Posterior cingulate gyrus (tissue), 11 donors: ENCODE measurements at places on chromosomes 16 and 17.
A peak's percentile ranks its signal among the peaks of the same experiment; 100 is the strongest.

DNA sequence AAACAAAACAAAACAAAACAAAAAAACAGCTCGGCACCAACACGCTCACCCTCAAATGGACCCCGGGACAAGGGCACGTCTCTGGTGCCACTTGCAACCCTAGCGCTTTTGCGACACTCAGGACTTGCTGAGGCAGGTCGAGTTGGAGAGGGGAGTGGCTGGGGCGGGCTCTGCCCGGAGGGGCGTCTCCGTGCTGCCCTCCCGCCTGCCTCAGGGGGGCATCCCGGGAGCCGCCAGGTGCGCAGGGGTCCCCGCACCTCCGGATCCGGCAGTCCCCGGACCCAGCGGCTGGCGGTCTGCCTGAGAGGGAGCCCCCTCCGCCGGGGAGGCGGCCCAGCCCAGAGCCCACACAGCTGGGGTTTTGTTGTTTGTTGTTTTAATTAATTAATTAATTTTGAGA lies at the start of gene SLC52A1:
TSS of gene SLC52A1 (minus strand) at position 112 of the 400 bp plus-strand sequence. CDS start 820 bp downstream, outside the sequence.
- no peak for DNase-seq

GRCh38 chr17:79792984-79793923 lies 3.6 kb downstream of the CBX8 start:
- no peak for DNase-seq

GRCh38 chr16:2472885-2473445 lies 1.9 kb downstream of the NTN3 start:
- DNase-seq = no peak

- DNase-seq = no peak
These were observed 5.9 kb upstream of the AATK start for GRCh38 chr17:81171941-81172340.

- DNase-seq = no peak
These were observed 4.6 kb upstream of the CD7 start for GRCh38 chr17:82321947-82322466.

DNA sequence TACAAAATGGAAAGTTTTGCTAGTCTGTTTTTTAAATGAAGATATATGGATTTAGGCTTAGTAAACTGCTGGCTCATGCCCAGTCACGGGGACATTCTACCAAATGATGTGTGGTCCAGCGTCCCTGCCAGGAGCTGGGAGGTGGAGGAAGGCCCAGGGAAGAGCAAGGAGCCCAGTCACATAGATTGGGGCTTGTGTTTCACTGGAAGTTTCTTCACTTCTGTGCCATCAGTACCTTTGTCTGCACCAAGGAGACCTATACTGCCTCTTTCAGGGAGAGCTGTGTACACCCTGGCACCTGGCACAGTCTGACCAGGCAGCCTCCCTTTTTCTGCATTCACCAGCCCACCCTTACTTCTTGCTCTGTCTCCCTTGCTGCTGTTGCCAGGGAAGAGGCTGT lies 32.6 kb upstream of the ERN1 start:
- DNase-seq = no peak

DNA sequence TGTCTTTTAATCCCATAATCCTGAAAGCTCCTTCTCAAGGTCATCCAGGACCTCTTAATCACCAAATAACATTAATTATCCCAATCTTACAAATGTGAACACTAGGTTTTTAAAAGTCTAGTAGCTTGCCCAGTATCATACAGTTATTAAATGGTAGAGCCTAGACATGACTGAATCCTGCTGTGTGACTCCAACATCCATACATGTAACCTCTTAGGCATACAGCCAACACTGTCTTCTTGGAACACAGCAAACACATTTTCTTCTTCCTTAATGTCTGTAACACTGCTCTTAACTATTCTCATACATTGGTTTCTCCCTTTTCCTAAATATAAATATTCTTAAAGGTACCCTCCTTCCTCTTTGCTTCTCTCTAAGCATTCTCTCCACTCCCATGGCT lies 13.7 kb downstream of the BRIP1 start:
- no peak for DNase-seq

DNA sequence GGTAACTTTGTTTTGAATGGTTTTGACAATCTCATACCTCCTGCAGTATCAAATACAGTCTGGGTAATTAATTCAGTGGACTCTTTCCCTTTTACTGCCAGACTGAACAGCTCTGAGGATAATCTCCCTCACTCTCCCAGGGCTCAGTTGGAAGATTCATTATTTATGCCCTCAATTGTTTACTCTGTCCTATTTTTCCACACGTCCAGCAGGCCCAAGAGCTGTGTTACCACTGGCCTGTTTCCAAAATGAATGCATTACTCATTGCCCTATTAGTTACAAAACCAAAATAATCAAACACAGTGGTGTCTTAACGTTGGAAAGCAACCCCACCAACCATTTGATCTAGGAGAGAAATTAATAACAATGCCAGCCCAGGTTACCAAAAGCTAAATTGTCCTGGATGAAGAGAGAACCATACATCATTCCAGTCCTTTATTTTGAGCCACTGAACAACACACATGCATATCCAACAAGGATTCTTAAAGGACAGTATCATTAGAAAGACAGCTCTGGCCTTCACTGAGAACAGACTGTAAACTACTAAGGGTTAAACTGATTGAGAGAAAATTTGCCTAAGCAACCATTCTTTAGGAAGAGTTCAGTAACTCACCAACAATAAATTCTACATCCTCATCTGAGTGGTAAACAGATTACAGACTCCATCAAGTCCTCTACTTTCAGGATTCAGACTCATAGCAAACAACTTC lies 34.5 kb downstream of the FAM222B start:
- DNase-seq = no peak

- DNase-seq = no peak
These were observed 11.5 kb downstream of the TRIM25 start for GRCh38 chr17:56902348-56902747.

DNA sequence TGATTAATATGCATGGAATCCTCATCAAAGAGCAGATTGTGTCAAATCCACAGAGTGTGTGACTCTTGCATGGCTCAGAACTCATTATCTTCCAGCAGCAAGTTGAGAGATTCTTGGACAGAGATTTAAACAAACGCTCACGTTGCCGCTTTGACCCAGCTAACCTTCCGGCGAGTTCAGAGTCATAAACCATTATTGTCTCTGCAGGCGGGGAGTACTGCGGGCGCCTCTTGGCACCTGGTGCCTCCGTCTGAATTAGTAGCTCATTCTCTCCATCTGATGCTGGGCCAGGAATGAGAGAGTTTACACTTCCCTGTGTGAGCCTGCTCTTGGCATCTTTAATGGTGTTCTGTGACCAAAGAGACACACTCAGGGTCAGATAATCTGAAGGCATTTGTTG lies 138.6 kb upstream of the WSCD1 start:
- no peak for DNase-seq

DNA sequence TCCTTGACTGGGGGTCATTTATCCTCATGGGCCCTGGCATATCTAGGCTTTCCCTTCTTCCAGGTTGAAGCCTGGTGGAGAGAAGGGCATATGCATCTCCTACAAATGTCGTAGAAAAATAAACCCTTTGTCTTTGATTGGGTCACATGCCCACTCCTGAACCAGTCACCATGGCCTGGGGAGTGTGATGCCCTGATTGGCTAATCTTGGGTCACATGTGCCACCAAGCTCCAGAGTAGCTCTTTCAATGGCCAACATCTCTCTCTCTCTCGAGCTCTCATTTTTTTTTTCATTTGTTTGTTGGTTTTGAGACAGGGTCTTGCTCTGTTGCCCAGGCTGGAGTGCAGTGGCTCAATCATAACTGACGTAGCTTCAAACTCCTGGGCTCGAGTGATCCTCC lies 5.6 kb upstream of the XPO6 start:
- no peak for DNase-seq

GRCh38 chr17:77885678-77886386 lies 72.7 kb upstream of the TNRC6C start:
- DNase-seq = peak; percentile 37

- DNase-seq = no peak
These were observed 623.7 kb downstream of the CDH8 start for GRCh38 chr16:61412562-61412961.

GRCh38 chr16:70694868-70695218 lies 9.0 kb upstream of the MTSS2 start:
- DNase-seq = no peak

- no peak for DNase-seq
These were observed 280.2 kb downstream of the SEC14L1 start for GRCh38 chr17:77420804-77421629.

DNA sequence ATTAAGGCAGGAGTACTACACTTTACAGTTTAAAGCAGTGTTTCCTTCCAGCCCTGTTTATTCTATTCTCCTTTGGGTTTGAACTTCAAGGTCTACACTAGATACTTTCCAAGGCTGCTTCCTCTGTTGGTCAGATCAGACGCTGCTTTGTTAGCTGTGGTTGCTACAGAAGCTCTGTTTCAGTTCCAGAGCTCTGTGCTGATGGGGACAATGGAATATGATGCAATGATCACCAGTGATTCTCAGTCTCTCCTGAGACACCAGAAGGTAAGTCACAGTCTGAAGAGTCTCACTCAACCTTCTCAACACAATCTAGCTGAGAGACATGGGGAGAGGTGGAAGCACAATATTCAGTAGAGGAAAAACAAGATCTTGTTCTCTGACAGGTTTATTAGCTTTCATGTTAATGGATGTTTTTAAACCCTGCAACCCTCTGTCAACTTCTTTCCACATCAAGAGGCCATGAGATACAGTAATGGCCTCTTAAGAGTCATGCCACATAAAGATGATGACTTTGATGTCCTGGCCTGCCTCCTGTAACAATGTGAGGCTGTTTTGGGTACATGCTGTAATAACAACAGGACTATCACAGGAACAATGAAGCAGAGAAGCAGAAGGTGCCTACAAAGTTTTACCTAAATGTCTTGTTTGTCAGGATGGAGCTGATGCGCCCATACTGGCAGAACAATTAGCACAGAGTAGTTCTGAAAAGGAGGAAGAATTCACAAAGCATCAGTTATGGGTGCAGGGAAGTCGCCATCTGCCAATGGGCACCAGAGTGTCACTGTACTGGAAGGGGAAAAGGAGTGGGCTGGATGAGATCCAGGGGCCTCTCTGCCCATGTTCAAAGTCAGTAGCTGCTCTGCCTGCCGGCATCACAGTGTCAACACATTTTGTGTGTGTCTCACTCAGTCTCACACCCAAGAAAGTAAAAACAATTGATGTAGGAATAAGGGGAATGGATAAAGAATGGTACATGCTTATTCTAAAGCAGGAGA lies 33.4 kb downstream of the PSME3IP1 start:
- DNase-seq = peak; percentile 54

DNA sequence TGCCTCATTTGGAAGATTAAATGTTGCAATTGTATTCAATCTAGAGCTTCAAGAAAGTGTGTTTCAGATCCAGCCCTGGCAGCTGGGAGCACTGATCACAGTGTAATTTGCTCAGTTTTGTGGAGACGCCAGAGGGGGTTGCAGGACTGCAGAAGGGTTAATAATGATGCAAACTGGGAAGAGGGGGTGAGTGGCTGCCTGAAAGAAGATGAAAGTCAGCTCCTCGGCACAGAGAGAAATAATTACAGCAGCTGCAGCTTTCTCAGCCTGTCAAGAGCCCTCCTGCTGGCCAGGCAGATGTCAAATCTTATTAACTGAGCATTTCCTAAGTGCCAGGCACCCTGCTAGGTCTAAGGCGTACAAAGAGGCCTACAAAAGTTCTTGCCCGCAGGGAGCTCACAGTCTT lies 97.7 kb downstream of the ZNF18 start:
- no peak for DNase-seq

DNA sequence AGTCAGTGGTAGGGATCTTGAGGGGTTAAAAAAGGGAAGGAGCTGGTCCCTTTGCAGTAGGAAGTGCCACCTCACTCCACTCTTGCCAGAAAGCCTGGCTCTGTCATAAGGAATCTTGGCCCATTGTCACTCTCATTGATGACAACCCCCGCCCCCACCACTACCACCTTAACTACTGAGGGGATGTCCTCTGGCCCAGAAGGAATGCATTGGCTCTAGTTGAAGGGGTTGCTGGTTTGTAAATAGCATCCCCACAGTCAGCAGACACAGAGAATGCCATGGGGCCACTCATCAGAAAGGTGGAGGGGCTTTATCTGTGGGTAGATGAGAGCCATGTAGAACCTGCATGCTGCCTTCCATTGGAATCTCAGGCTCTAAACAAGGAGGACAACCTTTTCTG lies 316.2 kb downstream of the WWOX start:
- DNase-seq = no peak

GRCh38 chr16:5069048-5069447 lies 2.6 kb upstream of the ALG1 start:
- DNase-seq = no peak

DNA sequence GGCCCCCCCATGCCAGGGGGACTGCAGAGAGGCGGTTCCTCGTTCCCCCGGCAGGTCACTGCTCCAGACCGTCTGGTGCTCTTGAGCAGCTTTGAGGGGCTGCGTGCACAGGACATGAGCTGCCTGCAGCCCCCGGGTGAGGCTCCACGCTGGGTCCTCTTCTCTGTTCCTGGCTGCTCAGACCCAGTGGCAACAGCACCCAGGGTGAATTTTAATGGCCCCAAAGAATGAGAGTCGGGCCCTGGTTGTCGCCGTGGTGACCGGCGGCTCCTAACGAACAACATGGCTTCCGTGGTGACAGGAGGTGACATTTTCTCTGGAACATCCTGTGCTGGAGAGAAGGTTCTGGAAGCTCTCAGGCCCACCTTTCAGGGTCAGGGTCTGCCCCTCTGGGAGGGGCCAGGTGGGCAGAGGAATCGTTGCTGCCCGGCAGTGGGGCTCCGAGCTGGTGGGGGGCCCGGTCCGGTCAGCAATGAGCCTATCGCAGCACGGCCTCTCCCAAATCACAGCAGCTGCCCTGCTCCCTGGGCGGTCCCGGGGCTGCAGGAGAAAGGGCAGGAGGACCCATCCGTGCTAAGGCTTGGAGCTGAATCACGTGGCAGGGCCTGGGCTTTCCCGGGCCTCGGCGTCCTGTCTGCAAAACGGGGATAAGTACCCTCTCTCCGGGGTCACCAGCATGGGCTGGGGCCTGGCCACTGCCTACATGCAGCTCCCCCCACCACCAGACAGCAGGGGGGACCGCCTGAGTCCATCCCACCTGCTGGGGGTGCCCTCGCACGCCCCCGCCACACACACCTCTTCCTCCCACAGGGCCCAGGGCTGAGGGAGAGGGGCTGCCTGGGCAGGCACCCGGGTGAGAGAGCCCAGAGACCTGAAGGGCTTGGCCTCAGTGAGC lies 3.4 kb upstream of the C1QTNF8 start:
- no peak for DNase-seq

DNA sequence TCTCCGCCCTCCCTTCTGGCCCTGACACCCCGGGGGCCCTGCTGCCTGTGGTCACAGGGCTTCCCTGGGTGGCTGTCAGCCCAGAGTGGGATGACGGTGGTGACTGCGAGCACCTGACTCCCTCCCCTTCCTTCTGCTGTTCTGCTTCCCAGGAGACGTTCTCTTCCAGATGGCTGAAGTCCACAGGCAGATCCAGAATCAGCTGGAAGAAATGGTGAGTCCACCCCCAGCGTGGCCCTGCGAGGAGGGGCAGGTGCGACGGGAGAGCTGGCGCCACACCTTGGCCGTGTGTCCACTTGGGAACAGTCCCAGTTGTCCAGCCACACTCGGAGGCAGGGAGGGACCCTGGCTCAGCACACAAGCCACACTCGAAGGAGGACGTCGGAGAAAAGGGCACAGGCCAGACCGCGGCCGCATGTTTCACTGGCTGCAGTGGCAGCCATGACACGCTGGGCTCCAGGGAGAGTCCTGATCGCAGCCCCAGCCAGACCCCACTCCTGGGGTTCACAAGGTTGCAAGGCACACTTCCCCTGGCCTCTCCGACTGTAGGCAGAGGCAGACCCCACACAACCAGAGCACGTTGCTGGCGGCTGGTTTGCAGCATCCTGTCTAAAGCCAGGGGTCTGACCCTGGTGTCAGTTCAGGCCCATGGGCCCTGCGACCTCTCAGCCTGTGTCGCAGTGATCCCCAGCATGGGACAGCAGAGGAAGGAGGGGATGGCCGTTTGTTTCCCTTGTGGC lies 49.9 kb downstream of the BAIAP2 start:
- DNase-seq = peak; percentile 50
